ENCODE measurements at places on chromosomes 2 and 18.

DNA sequence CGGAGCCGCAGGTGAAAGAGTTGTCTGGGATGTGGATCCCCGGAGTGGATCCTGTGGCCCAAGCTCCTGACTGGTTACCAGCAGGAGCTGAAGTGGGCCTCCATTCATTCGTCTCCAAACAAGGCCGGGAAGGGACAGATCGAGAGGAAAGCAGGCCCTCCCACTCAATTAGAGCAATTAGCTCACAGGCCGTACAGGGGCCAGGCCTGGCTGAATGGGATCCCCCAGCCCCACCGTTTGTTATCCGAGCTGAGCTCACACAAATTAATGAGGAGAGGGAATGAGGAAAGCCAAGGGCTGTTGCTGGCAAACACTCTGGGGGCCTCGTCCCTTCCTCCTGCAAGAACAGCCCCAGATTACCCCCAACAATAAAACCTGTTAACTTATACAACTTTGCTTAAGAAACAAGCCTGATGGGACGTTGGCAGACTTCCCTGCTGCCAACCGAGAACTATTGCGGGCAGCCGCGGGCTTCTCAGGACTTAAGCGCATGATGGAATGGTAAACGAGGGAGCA is 338.0 kb downstream of the BCL11A start:
- no peak for DNase-seq

DNA sequence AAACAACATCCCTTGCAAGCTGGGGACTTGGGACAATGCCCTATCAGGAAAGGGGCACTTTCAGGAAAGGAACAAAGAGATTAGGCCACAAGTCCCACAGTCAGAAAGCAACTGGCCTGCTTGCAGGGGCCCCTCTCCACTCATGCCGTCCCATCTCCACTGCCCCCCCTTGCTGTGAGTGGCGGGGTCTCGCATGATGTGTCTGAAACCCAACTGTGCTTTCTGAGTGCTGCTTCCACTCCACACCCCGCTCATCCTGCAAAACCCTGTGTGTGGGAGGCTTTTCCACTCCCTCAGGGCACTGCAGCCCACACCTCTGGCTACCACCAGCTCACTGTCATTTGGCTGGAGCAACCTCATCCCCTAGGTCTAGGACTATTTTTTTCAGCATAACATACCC is 7.9 kb downstream of the HS6ST1 start:
- no peak for DNase-seq

- no peak for DNase-seq
Observed at GRCh38 chr2:121184248-121184862, 100.6 kb downstream of the TFCP2L1 start.

DNA sequence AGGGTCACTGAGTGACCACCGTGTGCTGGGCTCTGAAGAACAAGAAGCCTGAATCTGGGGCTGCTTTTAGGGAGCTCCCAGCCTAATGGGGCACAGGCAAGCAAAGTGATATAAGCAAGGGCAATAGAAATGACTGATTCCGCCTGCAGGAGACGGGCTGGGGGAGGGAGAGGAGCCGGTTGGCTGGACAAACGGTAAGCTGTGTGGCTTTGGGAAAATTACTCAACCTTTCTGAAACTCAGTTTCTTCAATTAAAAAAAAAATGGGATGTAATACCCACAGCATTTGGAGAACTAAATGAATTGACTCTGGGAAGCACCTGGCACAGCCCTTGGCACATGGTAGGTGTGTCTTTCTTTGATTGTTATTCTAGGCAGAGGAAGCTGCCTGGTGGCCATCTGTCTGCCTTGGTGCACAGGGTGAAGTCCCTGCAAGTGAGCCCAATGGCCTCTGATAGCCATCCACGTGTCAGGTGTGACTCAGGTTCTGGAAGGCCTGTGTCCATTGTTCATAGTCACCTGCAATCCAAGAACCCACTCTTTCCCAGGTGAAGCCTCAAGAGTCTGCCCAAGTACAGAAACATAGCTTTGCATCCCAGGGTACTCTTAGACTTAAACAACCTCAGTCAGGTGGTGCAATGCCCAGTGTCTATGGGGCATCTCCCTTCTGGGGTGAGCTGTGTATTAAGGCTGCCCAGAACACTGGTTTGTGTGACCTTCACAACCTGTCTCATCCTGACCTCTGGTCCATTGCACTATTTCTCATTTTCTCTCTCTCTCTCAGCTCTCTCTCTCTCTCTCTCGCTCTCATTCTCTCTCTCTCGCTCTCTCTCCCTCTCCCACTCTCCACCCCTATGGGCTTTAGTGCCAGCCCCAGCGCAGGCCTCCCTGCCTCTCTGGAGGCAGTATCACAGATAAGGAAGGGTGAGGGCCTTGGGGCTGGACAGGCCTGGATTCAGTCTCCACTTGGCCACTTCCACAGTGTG is 30.0 kb upstream of the NTSR2 start:
- DNase-seq, result no peak

- no peak for DNase-seq
Observed at GRCh38 chr2:39218391-39218790, 25.4 kb downstream of the CDKL4 start.

- no peak for DNase-seq
Observed at GRCh38 chr2:216233281-216233995, 124.3 kb downstream of the XRCC5 start.

DNA sequence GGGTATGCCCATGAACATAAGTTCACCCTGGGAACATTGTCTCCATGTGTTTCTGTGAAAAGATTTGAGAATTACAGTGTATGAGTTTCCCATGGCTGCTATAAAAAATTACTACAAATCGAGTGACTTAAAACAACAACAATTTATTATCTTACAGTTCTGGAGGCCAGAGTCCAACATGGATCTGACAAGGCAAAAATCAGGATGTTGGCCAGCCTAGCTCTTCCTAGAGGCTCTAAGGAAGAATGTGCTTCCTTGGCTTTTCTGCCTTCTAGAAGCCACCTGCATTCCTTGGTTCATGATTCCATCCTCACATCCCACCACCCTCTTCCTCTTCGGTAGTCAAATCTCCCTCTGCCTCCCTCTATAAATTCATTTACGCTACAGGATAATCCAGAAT is 38.6 kb downstream of the FAM124B start:
- DNase-seq, result no peak

- peak; percentile 13 for DNase-seq
Observed at GRCh38 chr18:28961669-28962228, 784.8 kb upstream of the CDH2 start.

DNA sequence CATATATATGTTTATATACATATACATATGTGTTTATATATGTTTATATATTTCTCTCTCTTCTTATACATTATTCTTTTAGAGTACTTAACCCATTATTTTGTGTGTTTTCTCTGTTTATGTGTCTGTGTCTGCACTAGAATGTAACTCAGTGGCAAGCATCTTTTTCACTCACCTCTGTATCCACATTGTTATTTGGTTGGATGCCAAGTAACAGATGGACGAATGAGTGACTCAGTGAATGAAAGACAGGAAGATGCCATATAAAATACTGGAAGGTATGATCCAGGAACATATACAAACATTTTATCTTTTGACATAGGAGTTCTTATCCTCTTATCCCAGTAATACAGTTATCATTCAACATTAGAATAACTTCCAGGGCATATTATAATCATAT is 684.8 kb downstream of the RNF144A start:
- no peak for DNase-seq

DNA sequence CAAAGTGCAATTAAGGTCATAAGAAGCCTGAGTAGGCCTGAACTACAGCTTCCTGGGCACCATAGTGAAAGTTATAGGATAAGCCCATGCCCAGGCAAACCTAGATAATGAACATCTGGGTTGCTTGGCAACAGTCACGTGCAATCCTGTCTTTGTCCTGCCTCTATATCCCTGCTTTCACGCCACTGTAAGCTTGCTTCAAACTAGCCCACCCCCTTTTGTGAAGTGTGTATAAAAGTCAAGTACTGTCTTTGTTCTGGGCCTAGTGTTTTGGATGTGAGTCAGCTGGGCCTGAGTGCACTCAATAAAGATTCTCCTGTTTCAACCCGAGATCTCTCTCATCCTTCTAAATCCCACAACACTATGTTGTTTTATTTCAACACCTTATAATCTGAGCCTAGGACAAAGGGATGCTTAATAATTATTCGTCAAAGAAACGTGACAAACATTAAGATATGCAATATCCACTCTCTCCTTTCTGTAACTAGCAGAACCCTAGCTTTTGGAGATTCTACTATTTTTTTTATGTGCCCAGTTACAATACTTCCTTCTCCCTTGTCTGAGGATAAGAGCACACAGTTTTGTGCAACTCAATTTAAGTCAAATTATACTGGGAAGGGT is 927.8 kb downstream of the SUCLG1 start:
- no peak for DNase-seq

DNA sequence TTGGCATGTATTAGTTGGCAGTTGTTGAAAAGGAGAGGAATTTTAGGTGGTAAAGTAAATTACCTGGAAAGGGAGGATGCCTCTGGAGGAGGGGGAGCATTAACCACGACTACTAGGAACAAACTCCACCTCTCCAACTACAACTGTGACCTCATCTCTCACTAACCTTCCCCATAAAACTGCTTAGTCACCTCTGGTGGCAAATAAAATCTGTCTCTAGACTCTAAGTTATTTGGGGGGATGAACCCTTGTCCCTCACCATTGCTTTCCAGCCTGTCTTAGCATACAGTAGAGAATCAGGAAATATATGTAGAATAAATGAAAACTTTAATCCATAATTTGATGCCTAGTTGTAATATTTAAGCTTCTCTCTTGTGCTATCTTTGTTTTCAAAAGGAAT is 27.6 kb upstream of the MYO1B start:
- peak; percentile 31 for DNase-seq

DNA sequence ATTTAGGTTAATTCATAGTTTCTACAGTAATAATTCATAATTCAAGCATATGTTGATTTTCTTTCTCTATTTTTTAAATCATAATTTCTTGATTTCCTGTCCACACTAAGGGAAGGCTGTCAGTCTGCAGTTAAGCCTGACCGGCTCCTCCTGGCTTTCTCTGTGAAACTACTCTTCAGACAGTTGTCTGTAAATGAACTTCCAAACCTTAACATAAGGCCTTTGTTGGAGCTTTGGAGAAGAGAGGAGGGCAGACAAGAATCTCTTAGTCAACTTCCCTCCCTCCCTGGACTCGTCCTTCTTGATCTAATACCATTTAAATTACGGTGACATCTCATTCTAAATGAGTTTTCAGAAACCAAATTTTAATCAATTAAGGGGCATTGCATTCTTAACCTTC is 404.1 kb upstream of the ST6GAL2 start:
- DNase-seq, result no peak

- DNase-seq, result no peak
Observed at GRCh38 chr2:214503568-214503967, 92.7 kb downstream of the VWC2L start.

DNA sequence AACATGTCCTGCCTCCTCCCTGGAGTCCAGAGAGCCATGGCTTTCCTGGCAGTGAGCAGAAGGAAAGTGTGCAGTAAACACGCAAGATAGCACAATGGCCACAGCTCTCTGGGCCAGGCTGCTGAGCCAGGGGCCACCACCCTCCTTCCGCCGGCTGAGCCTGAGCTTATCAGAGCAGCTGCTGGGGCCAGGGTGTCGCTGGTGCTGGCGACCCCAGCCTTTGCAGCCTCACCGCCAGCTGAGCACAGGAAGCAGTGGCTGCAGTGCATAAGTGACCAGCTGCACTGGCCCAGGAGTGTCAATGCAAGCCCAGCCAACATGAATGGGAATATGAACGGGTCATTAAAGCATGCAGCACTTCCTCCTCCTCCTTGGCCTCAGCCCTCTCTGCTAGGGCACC is 172.0 kb downstream of the ZFP36L2 start:
- DNase-seq, result no peak

DNA sequence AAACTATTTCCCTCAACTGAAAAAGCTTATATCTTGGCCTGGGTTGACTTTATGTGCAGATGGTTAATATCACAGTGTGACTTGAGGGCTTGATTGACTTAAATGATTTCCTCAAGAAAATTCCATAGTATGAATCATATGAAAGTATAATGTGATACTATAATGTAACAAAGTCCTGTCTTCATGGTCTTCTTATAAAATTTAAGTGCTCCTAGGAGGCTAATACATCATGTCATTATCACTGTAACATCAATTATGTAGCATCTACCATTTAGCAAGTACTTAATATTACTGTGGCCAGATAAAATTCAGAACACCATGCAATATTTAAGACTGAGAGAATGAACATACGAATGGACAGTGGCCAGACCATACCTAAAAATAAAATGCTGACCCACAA is 276.1 kb downstream of the RIT2 start:
- no peak for DNase-seq

DNA sequence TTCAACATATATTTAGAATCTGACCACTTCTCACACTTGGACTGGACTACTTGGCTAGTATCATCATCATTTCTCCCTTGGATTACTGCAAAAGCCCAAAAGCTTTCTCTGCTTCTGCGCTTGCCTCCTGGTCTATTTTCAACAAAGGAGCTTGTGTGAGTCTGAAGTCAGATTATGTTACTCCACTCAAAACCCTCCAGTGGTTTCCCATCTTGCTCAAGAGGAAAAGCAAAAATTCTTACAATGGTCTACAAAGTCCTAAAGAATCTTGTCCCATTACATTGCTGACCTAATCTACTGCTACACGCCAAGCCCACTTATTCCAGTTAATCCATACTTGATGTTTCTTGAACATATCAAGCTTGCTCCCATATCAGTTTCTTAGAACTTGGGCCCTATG is 9.6 kb downstream of the PREPL start:
- DNase-seq, result no peak

GRCh38 chr2:197453914-197454398 is 604 bp downstream of the COQ10B start:
- DNase-seq, result peak; percentile 83

DNA sequence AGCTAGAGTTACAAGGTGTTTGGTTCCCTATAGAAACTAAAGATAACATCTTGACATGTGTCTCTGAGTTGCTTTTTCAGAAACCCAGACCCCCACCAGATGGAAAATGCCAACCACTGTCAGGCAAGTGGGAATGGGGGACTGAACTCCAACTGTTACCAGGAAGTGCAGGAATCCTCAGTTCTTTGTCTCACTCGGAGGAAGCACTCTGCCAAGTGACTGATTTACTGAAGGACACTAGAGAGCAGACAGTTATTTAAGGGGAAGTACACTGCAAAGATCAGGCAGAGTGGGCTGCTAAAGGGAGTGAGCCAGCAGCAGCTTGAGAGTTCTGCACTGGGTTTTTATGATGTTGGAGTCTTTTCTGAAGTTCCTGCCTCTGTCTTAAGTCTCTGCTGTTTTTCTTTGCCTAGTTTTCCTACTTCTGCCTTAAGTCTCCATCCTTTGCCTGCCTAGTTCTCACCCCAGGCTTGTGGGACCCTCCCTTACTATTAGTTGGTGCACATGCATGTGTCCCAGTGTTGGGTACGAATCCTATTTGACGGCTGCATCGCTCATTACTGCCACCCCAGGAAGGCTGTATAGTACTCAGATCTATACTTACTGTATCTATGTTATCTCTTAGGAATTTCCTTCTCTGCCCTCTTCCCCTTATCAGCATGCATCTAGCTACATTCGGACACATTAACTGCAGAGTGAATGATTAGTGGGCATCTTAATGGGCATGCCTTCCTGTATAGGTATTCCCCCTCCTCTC is 97.1 kb downstream of the TEX51 start:
- no peak for DNase-seq

DNA sequence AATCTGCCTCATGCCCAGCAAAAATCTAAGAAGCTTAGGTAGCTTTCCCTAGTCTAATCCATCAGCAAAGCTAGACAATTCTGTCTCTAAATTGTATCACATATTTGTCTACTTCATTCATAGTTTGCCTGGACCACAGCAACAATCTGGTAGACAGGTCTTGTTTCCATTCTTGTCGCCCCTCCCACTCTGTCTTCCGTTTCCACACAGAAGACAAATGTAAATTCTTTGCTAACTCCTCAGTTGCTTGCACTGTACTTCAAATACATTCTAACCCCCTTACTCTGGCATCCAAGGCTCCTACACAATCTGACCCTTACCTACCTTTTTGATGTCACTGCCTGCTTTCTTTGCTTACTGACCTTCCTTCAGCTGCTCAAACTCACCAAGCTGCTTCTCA is 40.1 kb downstream of the THUMPD2 start:
- DNase-seq, result peak; percentile 42

Measured in GM03348 (cell line).